ENCODE measurements at places on chromosomes 1 and 21.
A peak's percentile ranks its signal among the peaks of the same experiment; 100 is the strongest.

- no peak for DNase-seq
These were observed 4.4 kb downstream of the SUCO start for GRCh38 chr1:172537366-172537765.

DNA sequence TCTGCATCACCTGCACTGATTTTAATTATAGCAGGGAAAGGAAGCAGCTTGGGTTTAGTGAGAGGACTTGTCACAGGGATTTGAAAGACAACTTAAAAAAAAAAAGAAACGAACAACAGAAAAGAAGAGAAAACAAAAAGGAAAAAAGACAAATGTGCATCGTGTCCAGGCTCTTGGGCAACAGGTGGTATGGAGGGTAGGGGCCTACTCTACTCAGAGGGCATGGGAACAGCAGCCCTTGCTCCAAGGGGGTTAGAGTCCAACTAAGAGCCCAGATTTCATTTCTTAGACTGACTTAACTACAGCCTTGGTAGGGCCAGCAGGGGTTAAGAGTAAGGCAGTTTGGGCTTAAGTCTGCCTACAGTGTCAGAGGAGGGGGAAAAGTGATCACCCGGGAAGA, 15.3 kb upstream of the EXOSC10 start:
- DNase-seq, result no peak

- peak; percentile 59 for DNase-seq
These were observed 82.3 kb downstream of the ITPKB start for GRCh38 chr1:226656601-226657277.

DNA sequence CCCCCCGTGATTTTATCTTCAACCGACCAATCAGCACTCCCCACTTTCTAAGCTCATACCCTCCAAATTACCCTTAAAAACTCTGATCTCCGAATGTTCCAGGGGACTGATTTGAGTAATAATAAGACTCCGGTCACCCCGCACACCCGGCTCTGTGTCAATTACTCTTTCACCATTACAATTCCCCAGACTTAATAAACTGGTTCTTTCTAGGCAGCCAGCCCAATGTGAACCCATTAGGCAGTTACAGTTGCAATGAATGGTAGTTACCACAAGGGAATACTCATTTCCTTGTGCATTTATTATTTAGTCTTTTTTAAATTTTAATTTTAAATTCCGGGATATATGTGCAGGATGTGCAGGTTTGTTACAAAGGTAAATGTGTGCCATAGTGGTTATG, 177.9 kb downstream of the HFM1 start:
- DNase-seq, result no peak

DNA sequence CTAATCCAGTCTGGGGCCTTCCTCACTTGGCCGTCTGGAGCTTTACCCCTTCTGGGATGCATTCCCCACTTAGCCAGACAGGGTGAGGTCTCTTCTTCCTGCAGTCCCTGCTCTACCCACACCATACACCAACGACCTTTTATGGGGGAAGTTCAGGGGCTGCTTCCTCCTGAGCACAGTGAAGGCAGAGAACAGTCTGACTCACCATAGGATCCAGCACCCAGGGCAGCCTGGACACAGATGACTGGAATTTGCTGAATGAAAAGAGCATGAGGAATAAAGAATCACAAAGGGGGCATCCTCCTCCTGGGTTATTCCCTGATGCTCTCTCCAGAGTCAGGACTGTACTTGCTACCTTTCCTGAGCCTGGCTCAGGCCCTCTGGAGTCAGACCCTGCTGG, 4.6 kb upstream of the FOXE3 start:
- DNase-seq, result no peak

GRCh38 chr1:205436776-205437410, 15.0 kb upstream of the LEMD1 start:
- no peak for DNase-seq

DNA sequence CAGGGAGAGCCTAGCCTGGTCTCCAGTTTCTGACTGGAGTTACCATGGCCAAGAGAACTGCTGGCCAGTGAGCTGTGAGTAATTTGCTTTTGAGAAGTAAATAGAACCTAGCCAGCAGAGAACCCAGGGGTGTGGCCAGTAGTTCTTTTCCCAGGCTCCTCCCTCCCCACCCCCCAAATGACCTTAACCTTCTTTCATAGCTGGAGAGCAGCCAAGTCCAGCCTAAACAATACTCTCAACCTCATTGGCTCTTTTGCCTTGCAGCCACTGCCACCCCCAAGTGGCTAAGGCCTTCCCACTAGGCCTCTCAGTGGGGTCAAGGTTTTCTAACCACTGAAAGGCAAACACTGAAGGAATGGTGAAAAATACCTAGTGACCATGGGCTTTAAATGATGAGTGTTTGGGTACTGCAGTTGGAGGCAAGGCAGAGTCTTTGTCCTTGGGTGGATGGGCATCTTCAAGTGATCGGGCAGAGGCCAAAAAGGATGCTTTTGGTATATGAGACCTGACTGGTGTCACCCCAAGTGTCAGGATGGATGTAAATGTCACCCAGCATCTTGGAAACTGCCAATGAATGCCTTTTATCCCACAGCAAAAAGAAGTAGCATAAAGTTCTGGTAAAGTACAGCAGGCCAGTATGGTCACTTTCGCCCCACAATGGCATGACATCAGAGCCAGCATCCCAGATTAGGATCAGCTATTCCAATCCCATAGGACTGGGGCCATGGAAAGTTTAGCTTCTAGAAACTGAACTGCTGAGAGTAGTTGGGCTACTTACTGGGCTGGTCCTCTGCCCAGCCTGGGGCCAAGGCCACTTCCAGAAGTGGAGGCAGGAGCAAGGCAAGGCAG, 3.5 kb upstream of the PIGV start:
- DNase-seq, result peak; percentile 60

DNA sequence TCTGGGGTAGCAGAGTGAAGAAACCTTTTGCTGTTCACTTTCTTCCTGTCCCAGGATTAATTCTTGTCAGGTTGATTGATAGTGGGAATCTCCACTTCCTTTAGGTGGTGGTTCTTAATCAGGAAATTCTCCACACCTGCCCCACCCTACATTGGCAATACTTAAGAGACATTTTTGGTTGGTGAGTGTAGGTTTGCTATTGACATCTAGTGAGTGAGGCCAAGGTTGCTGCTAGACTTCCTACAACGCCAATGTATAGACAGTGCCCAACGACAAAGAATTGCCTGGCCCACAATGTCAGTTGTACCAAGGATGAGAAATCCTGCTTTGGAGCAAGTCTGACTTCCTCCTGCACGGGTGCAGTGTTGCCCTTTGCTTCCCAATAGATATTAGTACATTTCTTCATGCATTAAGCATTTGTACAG, 38.5 kb downstream of the MAP3K7CL start:
- no peak for DNase-seq

- DNase-seq, result no peak
These were observed 29.3 kb upstream of the FASLG start for GRCh38 chr1:172629638-172630037.

DNA sequence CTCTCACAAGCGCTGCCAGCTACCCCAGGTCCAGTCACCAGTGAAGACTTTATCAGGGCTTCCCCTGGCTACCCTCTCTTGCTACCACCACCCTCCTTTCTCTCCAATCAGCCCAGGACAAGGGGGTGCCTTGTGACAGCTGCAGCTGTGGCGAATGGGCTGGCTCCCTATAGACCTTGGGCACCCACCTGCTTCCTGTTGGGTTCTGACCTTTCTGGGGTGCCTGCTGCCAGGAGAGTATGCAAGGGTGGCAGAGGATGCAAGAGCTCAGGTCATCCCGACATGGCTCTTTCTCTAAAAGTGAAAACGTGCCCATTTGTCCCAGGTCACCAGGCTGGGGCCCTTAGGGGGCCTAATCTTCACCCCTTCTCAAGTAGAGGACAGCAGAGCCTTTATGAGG, 6.6 kb downstream of the KLHDC8A start:
- no peak for DNase-seq

DNA sequence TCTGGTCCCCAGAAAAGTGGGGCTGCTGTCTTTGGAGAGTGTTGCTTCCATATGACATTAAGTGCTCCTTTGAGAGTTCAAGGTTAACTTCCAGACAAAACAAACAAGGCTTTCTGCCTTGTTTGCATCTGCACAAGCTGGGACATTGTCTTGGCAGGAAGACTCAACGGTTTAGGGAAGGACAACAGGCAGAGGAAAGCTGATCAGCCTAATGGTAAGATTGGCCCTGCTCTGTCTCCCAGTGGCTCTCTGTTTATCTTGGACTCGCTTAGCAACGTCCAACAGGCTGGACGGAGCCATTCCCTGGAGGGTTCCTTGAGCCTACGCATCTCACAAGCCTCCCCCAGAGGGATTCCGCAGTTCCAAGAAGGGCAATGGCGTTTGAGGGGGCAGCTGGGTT, 62.2 kb upstream of the SLC44A3 start:
- DNase-seq, result no peak

DNA sequence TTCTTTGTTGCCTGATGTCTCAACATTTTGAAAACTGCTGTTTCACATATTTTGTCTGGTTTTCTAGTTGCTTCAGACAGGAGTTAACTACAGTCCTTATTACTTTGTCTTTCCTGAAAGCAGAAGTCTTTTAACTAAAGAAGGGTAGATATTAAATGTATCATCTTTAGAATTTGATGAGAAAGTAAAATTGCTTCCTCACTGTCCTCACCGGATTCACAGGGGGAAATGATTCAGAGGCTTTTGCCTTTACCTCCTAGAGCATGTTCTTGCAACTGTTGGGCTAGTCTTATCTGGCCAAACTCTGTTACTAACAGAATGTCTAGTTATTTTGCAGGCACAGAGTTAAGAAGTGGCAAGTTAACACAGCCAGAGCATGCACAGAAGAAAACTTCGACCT, 107.2 kb upstream of the VAV3 start:
- no peak for DNase-seq

- DNase-seq, result no peak
These were observed 126.8 kb upstream of the TNR start for GRCh38 chr1:175870217-175870616.

- DNase-seq, result peak; percentile 62
These were observed 86.8 kb downstream of the C21orf91 start for GRCh38 chr21:17732306-17732705.

- peak; percentile 66 for DNase-seq
These were observed at the start of gene GLMP for GRCh38 chr1:156295391-156295947. GLMP (minus strand) TSS chr1:156295679; CDS start chr1:156295645, 34 bp downstream.

DNA sequence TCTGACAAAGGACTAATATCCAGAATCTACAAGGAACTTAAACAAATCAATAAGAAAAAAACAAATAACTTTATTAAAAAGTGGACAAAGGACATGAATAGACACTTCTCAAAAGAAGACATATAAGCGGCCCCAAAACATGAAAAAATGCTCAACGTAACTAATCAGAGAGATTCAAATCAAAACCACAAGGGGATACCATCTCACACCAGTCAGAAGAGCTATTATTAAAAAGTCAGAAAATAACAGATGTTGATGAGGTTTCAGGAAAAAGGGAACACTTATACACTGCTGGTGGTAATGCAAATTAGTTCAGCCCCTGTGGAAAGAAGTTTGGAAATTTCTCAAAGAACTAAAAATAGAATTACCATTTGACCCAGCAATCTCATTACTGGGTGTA, 102.2 kb downstream of the COL24A1 start:
- DNase-seq, result no peak

GRCh38 chr1:62599044-62599443, 1.7 kb downstream of the ANGPTL3 start:
- no peak for DNase-seq

DNA sequence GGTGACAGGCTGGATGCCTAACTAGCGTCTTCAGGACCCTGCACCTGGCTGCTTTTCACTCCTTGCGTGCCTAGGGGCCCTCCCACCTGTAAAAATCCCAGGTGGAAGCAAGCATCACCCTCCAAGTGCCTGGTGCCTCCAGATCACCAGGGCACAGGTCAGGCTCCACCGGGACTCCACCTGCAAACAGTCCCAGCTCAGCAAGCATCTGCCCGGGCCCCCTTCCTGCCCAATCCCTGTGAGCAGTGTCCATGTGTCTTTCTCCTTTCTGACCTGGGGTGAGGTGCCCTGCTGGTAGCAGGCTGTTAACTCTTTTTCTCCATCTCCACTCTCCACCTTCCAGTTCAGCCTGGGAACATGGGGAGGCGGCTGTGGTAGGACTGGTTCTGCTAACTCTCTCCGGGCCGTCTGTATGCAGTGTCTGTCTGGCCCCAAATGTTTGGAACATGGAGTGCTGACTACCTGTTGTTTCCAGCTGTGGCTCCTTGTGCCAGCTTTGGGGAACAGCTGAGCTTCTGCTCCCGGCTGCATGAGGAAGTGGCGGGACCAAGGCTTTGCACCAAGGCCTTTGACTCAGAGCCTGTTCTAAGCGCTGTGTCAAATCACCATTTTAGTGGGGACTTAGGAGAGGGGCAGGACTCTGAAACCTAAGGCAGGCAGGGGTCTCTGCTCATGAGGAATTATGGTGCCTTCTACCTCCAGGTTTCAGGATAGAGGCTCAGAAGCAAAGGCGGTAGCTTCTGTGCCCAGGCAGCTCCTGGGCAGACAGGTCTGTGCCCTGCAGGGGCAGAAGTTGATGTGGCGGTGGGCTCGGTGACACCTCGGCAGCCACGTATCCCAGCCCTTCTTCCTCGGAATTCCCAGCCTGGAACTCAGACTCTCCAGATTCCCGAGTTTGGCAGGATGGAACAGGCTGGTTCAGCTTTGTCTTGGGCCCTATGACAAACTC, 5.5 kb downstream of the GPR137B start:
- no peak for DNase-seq

GRCh38 chr1:35847935-35848565, 35.0 kb upstream of the AGO1 start:
- DNase-seq, result peak; percentile 16

DNA sequence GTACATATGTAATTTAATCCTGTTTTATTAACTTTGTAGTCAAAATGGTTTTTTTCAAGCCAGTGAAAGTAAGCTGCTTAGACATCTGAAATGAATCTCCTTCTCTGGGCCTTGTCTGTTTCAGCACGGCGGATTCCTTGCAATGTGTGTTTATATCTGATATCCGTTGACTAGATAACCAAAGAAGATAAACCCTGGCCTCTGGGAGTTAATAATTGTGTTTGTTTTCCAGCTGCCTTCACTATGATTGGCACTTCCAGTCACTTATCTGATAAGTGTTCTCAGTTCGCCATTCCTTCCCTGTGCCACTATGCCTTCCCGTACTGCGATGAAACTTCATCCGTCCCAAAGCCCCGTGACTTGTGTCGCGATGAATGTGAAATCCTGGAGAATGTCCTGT, 63.5 kb upstream of the UBE2U start:
- no peak for DNase-seq

DNA sequence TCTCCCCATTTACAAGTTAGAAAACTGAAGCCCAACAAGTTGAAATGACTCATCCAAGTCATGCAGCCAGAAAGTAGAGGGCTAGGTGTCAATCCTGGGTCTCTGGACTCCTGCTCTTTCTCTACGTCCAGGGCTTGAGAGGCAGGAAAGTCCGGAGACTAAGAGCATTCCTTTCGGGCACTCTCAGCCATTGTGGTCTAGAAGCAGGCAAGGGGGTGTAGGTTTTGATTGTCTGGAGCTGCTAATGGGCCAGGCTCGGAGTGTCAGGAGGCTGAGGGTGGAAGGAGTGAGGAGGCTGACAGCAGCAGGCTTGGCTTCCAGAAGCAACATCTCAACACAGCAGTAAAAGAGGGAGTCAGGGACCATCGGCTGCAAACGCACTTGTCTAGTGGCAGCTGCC, 107.6 kb upstream of the KLHDC7A start:
- no peak for DNase-seq

DNA sequence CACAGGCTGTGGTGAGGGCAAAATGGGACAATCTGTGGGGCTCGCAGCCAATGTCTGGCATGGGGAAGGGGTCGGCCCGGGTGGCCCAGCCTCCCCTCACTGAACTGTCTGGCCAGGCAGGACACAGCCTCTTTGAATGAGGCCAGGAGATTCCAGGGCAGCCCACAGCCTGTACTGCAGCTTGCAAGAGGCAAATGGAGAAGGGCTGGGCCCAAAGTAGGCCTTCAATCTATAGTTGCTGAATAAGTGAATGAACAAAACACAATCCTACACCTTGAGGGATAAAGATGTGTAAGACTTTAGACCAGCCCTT, 23.2 kb downstream of the SLC27A3 start:
- no peak for DNase-seq

All from endothelial cell of umbilical vein (primary cell).